ENCODE measurements at places on chromosomes 6 and 20.

GRCh38 chr6:39804466-39805065 lies 12.4 kb downstream of the DAAM2 start:
- DNase-seq = peak; percentile 57

GRCh38 chr6:10184371-10185227 lies 230.3 kb downstream of the TFAP2A start:
- DNase-seq = peak; percentile 63

- DNase-seq = no peak
These were observed 82.7 kb downstream of the CFAP61 start for GRCh38 chr20:20134941-20135575.

GRCh38 chr6:153065222-153065621 lies 62.7 kb upstream of the MTRF1L start:
- DNase-seq = no peak
